ENCODE measurements at places on chromosomes 12 and 14. TPM values are rescaled to one million over a fixed set of nuclear protein-coding genes. Genes with fewer than 3 reads are reported as not detected.
A peak's percentile ranks its signal among the peaks of the same experiment; 100 is the strongest.

Gene NPC2
- total RNA-seq, result 116 TPM

- no peak for DNase-seq
These were observed 129.0 kb downstream of the RBM19 start for GRCh38 chr12:113837084-113837483.

Gene MRPL51
- total RNA-seq, result 174 TPM

- no peak for DNase-seq
These were observed 64.1 kb upstream of the DYNC1H1 start for GRCh38 chr14:101900253-101900652.

DNA sequence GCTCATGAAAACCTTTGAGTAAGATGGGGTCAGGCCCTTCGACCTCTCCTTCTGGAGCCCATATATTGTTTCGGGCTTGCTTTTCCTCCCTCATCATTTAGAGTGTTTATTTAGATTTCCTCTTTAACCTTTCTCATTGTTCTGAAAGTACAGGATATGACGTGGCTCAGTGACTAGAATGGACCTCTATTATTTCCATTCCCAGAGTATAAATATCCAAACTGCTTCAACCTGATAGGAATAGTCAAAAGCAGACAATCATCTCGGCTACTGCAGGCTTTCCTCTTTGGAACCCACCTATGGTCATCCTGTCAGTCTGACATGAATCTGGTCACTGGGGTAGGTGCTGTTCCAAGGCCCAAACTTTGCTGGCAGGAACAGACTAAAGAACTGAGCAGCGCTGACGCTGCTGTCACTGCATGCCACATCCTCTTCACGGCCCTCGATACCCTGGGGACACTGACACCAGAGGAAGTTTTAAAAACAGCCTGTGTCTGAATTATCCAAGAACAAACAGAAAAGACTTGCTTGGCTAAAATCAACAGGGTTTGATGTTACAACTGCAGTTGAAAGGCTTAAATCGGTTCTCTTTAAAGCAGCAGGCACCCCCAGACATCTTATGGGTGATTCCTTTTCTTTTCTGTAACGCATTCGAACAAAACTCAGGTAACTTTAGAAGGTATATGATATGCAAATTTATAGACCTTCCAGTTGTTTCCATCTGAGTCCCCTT lies 5.0 kb upstream of the DDX47 start:
- peak; percentile 77 for DNase-seq

DNA sequence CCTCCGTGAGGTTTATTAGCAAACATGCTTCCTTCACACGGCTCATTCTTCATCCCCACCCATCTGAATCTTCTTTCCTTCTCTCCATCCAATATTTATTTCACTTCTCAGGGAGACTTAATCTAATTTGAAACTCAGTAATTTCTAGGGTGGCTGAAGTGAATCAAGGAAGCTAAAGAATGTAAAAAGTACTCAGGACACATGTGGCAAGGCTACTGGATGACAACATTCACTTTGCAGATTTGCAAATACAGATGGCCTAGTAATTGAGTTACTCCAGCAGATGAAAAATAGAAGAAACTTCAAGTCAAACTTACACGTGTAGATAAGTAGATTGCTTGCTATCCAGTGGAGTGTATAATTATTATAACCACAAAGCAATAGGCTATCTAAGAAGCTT lies 15.4 kb upstream of the BEST3 start:
- no peak for DNase-seq
